Fibroblast of skin of back (primary cell): ENCODE measurements at places on chromosomes 12 and 14.

- no peak for DNase-seq
Measured at GRCh38 chr14:68811171-68811570, 18.3 kb upstream of the ZFP36L1 start.

- peak; percentile 55 for DNase-seq
Measured at GRCh38 chr14:28751467-28752058, 15.0 kb upstream of the FOXG1 start.

DNA sequence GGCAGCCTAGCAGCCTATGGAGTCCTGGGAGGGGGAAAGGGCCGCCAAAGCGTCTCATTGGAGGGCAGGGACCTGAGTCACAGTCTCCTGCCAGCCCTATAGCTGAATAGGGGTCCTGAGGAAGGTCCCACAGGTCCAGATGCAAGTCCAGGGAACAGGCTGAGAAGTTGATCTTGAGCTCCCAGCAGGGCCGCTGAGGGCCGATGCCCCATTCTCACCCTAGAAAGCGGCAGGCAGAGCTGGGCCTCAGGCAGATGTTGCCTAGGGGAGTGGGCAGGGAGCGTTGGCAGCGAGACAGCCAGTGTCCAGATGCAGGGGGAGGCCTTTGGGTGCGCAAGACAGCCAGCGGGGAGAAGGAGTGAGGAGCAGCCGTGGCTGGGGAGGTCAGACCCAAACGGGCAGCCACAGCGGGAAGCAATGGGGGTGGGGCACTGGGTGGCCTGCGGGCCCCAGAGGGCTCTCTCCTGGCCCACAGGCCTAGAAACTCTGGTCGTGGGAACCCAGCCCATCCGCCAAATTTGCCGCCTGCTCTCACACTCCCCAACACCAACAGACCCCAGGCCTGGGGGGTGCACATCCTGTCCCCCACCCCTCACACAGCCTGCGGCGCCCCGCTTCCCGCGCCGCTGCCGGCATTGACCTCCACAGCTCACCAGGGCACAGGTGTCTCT is 1.1 kb downstream of the HDAC7 start:
- peak; percentile 55 for DNase-seq

DNA sequence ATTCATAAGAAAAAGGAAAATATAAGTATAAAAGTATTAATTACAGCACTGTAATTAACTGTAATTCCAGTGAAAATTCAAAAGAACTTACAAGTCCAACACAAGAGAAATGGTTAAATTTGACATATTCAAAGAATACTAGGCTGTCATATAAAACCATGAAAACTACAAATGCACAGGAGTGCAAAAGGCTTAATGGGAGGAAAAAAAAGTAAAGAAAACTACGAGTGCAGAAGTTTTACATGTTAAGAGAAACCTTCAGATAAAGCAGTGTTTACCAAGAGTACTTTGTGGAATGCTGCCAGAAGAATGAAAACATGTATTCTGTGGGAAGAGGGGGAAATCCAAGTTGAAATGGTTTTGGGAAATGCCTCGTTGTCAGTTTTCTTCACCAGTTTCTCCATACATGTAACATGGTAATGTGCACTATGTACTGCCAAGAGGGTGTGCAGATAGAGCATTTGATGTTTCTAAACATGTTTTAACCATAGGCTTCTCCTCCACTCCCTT is 9.1 kb downstream of the HEATR5A start:
- DNase-seq, result peak; percentile 28

- DNase-seq, result no peak
Measured at GRCh38 chr14:91365552-91365951, 52.1 kb downstream of the CCDC88C start.

DNA sequence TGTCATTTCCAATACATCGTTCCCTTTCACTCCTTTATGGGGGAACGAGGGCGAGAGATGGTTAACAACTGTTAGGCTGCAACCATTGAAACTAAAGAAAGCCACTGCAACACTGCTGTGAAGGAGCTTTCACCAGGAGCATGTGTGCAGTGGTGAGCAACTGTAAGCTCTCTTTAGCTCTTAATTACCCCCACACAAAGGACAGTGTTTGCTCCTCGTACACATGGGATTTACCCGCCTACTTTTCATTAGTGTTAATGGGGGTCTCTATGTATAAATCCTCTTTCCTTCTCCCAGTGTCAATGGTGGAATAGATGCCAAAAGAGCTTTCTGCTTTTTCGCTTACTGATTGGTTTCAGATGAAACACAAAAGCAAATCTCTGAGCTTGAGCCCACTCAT is 343.1 kb downstream of the FLRT2 start:
- DNase-seq, result no peak

GRCh38 chr14:94707494-94707893 is 62.4 kb downstream of the GSC start:
- no peak for DNase-seq

GRCh38 chr14:42488965-42489364 is 882.3 kb downstream of the LRFN5 start:
- DNase-seq, result no peak

DNA sequence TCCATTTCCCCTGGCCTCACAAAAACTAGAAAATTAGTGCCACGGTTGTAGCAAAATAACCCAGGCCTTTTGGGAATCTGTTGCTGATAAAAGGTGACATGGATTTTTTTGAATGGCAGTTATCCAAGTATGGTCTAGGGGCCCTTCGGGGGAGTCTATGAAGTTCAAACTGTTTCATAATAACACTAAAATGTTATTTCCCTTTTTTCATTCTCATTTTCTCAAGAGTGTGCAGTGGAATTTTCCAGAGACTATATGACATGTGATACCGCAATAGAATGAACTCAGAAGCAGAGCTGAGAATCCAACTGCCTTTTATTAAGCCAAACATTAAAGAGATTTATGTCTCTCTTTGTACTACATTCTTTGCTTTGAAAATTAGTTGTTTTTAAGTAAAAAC is 26.9 kb downstream of the GSTZ1 start:
- DNase-seq, result no peak

- no peak for DNase-seq
Measured at GRCh38 chr12:8912914-8913313, 1.4 kb upstream of the PHC1 start.

DNA sequence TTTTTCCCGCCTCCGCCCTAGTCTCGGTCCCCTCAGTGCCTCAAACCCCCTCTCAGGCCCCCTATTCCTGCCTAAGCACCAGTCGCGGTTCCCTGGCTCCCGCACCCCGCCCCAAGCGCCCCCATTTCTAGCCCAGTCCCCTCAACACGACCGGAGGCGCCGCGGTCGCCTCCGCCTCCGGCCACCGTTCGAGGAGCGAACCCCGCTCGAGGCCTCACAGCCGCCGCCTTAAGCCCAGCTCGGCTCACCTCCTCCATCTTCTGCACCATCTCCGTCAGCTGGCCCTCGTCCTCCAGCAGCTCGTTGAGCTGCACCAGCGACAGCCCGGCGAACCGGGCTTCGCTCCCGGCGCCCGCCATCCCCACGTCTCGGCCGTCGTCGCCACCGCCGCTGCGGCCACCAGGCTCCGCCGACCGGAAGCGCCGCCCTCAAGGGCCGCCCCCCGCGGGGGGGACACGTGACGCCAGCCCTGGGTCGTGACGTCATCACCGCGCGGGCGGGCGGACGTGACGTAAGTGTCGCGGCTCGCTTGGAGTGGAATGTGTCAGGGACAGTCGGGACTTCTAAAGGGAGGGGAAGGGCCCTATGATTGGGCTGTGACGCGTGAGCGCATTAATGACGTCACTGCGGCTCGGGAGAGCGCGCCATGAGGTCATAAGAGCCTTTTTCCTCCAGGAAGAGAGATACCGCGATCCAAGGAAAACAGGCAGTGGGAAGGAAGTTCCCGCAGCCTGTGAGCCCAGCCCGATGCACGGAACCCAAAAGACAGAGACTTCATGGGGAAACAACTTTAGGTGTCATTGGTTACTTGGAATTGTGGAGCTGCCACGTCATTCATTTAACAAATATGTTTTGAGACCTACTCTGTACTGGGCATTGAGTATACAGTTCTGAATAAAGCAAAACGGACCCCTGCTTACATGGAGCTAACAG is at the start of gene VPS37B:
TSS of gene VPS37B (minus strand) at position 421 of the 933 bp plus-strand sequence. CDS start at position 359, 62 bp downstream.
- peak; percentile 87 for DNase-seq

DNA sequence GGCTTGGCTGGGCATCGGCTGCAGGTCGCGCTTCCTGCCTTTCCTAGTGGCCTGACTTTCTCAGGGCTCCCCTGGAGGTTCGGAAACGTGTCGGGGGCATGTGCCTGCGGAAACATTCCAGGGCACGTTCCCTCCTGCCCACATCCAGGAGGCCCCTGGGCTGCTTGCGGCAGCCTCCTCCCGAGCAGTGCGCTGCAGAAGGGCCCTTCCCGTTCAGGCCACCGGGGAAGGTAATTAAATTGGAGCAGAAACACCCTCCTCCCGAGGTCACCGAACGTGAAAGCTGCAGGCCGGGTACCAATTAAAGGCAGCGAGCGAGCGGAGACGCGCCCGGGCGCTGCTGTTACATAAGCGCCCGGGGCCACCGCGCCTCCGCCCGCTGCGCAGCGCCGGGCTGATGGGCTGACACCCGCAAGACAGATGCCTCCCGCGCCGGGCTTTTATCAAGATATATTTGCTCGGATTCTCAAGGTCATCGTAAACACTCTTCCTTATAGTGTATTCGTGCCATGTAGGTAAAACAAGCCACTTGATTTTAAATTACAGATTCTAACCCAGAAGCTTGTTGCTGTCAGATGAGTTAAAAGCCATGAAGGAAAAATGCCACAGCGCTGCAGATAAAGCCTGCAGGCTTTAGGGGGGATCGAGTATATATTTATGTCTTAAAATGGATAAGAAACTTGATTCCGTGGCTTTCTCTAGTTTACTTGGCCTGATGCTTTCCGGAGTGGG is 31.4 kb downstream of the SSPN start:
- peak; percentile 49 for DNase-seq

GRCh38 chr12:132560364-132560613 is 50.1 kb downstream of the LRCOL1 start:
- no peak for DNase-seq

DNA sequence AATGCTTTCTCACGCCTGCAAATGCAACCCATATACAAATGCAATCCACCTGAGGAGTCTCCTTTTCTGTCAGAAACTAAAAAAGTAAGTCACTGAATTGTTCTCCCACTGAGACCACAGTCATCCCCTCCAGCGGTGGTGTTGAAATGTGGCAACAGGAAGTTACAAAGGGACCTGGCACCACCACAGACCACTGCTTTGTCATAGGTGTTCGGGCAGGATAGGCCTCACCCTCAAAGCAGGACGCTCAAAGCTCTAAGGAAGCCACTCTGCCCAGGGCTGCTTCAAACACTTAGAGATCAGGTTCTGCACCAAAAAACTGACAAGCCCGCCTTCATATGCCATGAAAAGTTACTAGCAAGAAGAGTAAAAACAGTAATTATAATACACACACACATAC is 11.3 kb downstream of the PHLDA1 start:
- peak; percentile 81 for DNase-seq

DNA sequence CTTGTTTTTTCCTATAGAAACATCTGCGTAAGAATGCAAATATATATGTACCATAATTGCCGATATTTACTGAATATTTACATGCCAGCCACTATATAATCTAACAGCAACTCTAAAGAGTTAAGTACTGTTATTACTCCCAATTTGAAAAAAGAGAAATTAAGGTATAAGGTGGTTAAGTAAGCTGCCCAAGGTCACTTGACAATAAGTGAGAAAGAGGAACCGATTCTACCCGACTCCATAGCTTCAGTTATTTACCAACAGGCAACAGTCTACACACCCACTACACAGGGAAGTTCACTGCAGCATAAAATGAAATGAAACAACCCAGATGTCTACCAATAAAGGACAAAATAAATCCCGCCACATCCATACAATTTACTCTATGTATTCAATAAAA is 1.1 kb downstream of the MIS18BP1 start:
- DNase-seq, result no peak

- DNase-seq, result no peak
Measured at GRCh38 chr12:58433959-58434358, 486.3 kb downstream of the LRIG3 start.
